ENCODE measurements at places on chromosomes 1 and 21. TPM values are rescaled to one million over a fixed set of nuclear protein-coding genes. Genes with fewer than 3 reads are reported as not detected.
A peak's percentile ranks its signal among the peaks of the same experiment; 100 is the strongest.

Gene CD84
- total RNA-seq: not detected

- H3K36me3 ChIP-seq: no peaks in the 10 kb centered on the region
- H3K4me1 ChIP-seq: no peaks in the 10 kb centered on the region
- no peaks in the 10 kb centered on the region for H3K27me3 ChIP-seq
- H3K27ac ChIP-seq: no peak overlapping the region
These were observed 178.8 kb downstream of the NR5A2 start for GRCh38 chr1:200206340-200206739.

GRCh38 chr1:151458802-151459330, 428 bp downstream of the POGZ start:
- H3K4me3 ChIP-seq: peak overlapping the region; percentile 77
- H3K4me1 ChIP-seq: peaks cover 17% of the 10 kb centered on the region
- DNase-seq: peak; percentile 83
- no peaks in the 10 kb centered on the region for H3K36me3 ChIP-seq

DNA sequence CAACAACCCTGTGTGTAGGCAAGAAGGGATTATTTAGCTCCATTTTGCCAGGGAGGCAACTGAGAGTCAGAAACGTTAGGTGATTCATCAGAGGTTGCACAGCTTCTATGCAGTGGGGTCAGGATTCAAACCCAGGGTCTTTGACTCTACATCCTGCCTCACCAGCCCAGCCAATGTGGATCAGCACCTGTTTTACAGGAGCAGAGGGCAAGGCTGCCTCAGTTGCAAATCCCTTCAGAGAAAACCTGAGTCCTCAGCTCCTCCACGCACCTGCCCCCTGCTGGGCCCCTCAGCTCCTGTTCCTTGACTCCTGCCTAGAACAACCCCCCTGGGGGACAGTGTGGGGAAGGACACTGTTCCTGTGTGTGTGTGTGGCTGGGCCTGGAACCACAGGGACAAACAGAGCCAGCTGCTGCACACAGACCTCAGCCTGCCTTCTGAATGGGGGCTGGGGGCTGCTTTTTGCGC, 61.6 kb downstream of the LRRN2 start:
- no peak overlapping the region for H3K4me3 ChIP-seq
- H3K4me1 ChIP-seq: peaks cover 29% of the 10 kb centered on the region
- peak; percentile 65 for DNase-seq
- H3K27ac ChIP-seq: no peak overlapping the region
- no peaks in the 10 kb centered on the region for H3K36me3 ChIP-seq

- H3K27me3 ChIP-seq: no peaks in the 10 kb centered on the region
- no peak overlapping the region for H3K27ac ChIP-seq
- H3K4me3 ChIP-seq: no peak overlapping the region
- no peak for DNase-seq
These were observed 18.8 kb downstream of the CEP350 start for GRCh38 chr1:179973198-179974110.
